NCI-H1694 treated with DMSO at 0.1 percent for 48 hours (cell line): ENCODE measurements at places on chromosomes 7 and 10.

GRCh38 chr10:128062881-128063563 lies 63.2 kb downstream of the MKI67 start:
- no peak for DNase-seq

DNA sequence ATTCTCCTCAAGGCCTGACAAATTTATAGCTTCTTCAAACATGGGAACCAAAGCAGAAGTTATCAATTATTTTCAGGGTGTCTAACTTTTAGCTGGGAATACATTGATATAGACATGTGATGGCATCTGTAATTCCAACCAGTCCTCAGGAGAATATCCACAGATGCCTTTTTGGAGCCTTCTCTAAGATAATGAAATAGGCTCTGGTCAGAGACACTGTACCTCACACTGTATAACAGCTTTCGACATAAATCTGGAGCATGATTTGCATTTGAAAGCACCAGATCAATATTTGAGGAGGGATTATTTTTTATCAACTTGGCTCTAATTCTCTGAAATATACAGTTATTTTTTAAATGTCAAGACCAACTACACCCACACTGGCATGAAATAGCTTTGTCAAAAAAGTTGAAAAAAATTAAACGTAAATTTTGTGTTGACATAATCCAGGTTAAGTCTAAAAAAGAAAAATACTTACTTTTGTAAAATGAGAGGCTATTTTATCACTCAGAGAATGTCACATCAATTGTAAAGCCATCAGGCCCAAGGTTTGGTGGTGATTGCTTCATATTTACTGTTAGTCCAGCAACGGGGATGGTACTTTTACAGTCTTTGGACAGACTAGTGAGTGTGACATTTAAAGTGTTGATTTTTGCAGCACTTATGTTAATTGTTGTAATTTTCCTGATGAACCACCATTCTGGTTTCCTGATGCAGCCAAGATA lies 177.0 kb upstream of the SP8 start:
- DNase-seq: no peak

- no peak for DNase-seq
Measured at GRCh38 chr10:12428447-12429135, 79.2 kb downstream of the CAMK1D start.

DNA sequence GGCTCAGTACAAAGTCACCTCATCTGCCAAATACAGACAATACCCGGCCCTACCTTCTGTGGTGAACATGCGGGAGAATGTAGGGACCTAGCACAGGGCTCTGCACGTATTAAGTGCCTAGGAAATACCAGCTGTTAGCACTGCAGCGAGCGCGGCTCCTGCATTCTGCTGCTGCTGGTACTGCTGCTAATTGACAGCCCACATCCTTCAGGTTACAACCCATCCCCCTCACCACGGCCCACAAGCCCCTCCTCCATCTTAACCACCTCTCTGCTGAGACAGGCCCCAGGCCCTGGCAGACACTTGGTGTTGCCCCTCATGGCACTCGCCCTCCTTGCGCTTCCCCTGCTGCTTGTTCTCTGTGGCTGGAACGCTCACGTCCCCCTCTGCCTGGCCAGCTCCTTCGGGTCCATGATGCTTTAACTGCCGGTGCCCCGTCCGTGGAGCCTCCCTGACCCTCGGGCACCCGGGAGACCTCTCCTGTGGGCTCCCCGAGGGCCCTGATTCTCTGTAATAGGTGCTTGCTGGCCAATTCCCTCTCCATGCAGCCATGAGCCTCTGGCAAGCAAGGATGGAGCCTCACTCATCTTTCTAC lies 53.3 kb upstream of the LOXL4 start:
- DNase-seq: peak; percentile 56

DNA sequence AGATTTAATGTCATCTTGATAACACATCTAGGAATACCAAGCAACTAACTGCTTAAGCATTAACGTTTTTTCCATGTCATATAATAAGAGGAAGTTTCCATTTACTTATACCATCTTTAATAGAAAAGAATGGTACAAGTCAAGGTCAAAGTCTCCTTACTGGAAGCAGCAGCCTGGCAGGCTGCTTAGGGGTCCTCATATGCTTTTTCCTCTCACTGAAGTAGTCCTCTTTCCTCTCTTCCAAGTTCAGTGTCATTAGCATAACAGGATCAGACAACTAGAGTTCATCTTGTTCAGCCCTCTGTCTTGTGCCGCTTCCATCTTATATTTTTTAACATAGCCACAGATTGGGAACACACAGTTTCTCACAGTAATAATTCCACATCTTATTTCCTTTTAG lies 405.7 kb downstream of the GFRA1 start:
- no peak for DNase-seq

DNA sequence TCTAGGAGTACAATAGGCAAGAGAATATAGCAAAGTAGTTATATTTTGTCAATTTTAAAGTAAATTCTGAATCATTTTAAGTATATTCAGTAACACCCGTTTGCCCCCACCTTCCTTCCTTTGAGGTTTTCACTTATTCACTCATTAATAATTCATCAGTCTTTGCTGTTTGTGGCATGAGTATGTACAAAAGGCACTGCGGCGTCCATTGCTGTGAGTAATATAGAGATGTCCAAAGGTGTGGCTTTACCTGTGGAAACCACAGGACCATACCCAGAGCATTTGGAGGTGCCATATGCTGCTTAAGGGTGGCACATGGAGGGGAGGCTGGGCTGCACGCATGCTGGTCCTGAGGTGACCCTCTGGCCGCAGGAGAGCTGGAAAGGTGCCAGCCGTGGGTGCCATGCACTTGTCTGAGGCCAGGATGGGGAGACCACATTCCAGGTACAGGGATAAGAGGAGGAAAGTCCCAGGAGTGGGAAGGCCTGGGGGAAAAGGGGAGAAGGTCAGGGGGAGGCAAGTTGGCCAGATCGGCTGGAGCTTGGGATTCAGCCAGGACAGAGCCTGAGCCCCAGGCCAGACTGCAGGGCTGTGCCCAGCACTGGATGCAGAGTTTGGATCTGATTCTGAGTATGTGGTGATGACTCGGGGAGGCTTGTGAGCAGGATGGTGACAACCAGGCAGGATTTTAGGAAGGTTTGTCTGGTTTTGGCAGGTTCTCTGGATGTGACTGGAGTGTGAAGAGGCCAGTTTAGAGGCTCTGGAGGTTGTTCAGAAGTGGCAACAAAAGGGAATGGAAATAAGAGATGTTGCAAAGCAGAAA lies 223.4 kb downstream of the MGMT start:
- no peak for DNase-seq

GRCh38 chr7:106720641-106721040 lies 59.7 kb upstream of the CCDC71L start:
- no peak for DNase-seq

- no peak for DNase-seq
Measured at GRCh38 chr7:40199076-40199802, 64.4 kb downstream of the SUGCT start.

- no peak for DNase-seq
Measured at GRCh38 chr10:70585578-70586169, 16.9 kb downstream of the PRF1 start.

DNA sequence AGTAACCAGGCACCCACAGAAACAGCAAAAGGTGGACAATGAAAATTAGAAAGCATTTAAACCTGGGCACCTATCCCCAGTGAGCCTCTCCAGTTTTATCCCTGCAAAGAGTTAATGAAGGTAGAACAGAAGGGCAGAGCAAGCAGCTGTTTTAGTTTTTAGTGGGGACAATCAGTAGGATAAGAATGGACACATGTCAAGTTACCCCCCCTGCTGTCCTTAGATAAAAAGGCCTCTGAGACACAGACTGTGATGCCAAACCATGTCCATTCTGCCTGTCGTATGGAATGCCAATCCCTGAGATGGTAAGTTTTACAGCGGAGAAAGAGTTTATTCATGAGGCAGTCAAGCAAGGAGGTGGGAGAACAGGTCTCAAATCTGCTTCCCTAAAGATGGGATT lies 162.6 kb upstream of the AGR3 start:
- no peak for DNase-seq

- DNase-seq: no peak
Measured at GRCh38 chr7:99034932-99035722, 108.8 kb downstream of the SMURF1 start.

DNA sequence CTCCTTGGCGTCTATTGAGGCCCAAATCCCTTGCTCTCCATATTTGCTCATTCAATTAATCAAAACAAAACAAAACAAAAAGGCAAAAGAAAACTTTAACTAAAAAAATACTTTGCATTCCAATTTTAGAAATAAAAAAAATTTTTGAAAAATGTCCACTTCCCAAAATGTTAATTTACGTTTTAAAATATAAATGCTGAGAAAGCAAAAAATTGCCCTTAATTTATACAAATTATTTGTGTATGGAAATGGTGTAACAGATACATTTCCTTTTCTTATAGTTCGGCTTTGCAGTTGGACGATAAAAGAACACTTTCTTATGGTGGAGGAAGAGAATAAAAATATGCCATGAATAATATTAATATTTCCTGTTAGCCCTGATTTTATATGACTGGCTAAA lies 652.8 kb upstream of the PFKP start:
- no peak for DNase-seq

DNA sequence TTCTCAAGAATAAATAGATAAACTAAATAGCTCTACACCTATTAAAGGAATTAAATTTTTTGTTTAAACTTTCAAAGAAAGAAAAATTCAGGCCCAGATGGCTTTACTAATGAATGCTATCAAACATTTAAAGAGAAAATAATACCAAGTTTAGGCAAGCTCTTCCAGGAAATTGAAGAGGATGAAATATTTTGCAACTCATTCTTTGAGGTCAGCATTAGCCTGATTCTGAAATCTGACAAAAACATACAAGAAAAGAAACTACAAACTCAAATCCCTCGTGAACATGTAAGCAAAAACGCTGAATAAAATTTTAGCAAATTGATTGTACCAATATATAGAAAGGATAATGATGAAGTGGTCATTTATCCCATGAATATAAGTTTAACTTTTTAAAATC lies 93.4 kb downstream of the RTKN2 start:
- DNase-seq: no peak

- no peak for DNase-seq
Measured at GRCh38 chr7:115637128-115637527, 393.4 kb downstream of the TFEC start.

DNA sequence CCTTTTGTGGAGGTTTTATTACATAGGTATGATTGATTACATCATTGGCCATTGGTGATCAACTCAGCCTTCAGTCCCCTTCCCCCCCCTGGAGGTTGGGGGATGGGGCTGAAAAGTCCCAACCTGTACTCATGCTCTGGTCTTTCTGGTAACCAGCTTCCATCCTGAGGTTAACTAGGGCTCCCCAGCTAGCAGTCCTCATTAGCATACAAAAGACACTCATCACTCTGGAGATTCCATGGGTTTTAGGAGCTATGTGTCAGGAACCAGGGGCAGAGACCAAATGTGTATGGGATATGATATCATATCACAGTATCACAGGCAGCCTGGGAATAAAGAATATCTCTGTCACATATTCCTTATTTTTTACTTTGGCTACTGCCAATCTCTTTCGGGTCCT lies 13.6 kb downstream of the CCSER2 start:
- DNase-seq: no peak

DNA sequence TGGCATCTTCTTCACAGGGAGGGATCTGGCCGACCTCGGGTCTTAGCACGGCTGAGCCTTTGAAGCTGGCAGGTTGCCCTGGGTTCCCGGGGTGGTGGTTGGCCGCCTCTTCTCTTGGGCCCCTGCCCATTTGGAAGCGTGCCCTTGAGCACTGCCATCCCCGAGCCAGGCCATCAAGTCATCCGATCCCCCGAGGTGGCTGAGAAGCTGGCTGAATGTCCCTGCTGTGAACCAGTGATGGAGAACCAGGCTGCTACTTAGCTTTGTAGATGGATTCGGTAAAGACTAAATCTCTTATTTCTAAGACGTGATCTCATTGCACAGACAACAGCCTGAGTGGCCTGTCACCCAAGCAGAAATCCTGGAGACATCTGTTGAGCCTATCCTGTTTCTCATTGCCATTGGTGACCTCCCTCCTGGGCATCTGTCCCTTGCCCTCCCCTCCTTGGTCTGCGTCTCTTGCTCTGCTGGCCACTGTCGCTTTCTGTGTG lies 74.3 kb downstream of the GRK5 start:
- no peak for DNase-seq

DNA sequence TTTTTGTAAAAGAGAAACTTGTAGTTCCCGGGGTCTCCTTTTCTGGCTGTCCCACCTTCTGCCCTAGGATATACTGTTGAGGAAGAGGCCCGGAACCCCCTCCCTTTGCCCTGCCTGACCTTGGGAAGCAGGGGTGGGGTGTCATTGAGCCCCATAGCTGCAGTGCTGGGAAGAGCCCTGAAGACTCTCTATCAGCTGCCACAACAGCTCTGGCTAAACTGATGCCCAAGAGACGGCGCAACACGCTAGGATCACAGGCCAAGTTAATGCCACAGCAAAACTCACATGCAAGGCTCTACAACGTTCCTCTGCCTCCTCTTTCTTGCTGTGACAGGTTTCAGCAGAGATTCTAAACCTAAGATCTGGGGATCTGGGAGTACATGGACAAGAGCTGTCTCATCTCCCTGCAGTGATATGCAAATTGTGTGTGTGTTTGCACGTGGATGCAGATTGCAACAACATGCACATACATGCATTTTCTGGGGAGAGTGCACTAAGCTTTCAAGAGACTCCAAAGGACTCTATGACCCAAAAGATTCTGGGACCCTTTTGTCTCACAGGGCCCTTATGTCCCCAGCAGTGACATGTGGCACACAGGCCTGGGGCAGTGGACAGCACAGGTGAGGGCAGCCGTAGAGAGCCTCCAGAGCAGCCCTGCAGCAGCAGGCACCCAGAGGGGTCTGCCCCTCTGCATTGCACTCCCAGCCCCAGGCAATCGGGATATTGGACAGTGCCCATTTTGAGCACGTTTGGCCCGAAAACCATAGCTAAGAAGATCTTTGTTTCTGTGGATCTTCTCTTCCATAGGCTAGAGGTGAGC lies 2.5 kb downstream of the RASSF4 start:
- DNase-seq: no peak

- no peak for DNase-seq
Measured at GRCh38 chr10:34176351-34176750, 638.7 kb downstream of the PARD3 start.

DNA sequence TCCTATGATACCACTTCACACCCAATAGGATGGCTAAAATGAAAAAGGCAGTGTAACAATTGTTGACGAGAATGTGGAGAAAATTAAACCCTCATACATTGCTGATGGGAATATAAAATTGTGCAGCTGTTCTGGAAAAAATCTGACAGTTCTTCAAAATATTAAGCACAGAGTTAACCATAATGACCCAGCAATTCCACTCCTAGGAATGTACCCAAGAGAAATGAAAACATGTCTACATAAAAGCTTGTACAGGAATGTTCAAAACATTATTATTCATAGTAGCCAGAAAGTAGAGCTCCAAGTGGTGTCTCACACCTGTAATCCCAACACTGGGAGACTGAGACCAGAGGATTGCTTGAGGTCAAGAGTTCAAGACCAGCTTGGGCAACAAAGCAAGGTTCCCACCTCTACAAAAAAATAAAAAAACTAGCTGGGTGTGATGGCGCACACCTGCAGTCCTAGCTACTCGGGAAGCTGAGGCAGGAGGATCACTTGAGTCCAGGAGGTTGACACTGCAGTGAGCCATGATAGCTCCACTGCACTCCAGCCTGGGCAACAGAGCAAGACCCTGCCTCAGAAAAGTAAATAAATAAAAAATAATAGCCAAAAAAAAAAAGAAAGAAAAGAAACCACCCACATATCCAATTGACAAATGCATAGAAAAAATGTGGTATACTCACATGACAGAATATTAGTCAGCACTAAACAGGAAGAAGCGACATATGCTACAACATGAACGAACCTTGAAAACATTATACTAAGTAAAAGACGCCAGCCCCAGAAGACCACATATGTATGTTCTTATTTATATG lies 5.0 kb downstream of the RHEB start:
- DNase-seq: no peak
